ENCODE measurements at places on chromosomes 6 and 20.

- no peak for DNase-seq
Measured at GRCh38 chr6:5142915-5143314, 57.8 kb downstream of the PPP1R3G start.

DNA sequence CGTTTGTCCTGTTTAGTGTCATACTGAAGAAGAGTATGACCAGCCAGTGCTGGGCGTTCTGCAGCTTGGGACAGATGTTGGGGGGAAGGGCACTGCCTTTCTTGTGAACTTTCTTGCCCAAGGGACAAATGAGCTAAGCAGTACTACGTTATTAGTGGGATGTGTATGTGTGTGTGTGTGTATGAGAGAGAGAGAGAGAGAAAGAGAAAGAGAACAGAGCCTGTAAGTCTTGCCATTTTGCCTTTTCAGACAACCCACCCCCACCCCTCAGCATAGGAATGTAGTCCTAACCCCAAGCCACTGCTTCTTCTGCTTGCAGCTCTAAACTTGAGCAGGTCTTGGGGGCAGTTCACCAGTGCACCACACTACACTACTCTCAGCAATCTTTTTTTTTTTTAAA is 45.5 kb downstream of the E2F3 start:
- no peak for DNase-seq

GRCh38 chr20:8658103-8658502 is 410.8 kb upstream of the PLCB4 start:
- DNase-seq = no peak

DNA sequence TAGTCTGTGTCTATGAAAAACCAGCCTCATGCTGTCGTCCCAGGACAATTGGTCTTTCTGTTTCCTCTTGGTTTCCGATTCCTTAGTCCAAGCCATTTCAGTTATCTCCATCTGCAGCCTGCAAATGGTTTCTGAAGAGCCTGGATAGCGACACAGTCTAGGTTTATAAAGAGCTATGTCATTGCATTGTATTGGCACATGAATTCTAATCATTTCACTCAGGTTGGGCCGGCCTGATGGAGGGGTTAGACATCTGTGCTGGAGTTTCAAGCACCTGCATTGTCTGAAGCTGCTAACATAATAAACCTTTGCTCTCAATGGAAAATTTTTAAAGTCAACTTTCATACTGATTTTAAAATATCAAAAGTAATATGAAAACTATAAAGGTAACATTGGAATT is 232.6 kb upstream of the MAP3K7 start:
- DNase-seq = no peak

DNA sequence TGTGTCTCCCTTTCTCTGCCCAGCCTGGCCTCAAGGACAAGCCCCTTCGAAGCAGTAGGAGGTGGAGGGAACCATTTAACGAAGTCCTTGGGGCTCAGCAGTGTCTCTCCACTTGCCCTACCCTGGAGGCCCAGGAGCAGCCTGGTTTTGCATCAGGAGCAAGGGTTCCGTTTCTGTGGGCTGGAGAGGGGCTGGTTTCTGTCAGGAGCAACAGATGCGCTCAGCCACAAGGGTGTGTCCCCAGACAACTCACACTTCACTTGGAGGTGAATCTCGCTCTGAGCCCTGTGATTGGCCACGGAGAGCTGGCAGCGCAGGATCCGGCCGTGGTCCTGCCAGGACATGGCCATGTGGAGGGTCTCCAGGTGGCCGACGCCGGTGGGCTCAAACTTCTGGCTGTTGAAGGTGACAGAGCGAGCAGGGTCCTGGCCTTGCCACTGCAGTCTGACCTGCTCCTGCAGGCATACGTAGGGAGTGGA is 6.9 kb downstream of the SIGLEC1 start:
- DNase-seq = no peak

DNA sequence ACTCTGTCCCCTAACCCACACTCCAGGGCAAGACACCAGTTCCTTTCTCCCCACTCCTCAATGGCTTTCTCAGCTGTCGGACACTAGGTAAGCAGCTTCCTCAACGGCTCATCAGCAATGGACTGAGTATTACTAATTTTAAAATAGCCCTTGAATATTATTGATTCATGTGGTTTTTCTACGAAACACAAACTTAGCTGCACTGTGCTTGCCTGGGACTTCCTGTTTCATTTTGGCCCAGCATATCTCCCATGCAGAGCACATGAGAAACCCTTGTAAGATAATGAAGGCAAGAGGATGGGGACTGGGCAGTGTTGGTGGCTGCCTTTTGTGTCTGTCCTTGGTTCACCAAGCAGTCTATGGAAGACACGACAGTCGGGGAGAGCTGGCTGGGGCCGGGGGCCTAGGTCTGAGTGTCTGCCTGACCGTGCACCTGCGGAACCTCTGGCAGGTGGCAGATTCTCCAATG is 48.9 kb downstream of the RNASET2 start:
- no peak for DNase-seq

DNA sequence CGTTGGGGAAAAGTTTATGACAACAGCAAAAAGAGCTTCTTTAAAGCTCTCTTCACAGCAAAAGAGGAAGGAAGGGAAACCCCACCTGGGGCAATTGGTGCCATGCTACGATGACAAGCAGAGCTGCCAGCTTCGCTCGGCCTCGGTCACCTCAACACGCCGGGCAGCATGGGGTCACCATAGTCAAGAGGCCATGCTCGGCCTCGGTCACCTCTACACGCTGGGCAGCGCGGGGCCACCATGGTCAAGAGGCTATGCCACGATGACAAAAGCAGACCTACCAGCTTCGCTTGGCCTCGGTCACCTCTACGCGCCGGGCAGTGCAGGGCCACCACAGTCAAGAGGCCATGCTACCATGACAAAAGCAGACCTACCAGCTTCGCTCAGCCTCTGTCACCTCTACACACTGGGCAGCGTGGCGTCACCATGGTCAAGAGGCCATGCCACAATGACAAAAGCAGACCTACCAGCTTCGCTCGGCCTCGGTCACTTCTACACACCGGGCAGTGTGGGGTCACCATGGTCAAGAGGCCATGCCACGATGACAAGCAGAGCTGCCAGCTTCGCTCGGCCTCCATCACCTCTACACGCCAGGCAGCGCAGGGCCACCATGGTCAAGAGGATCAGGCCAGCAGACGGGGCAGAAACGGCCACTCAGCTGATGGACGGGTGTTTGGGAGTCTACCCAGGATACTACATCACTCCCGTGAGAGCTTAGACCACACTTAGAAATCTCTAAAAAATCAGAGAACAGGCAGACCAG is 12.1 kb downstream of the APMAP start:
- no peak for DNase-seq

DNA sequence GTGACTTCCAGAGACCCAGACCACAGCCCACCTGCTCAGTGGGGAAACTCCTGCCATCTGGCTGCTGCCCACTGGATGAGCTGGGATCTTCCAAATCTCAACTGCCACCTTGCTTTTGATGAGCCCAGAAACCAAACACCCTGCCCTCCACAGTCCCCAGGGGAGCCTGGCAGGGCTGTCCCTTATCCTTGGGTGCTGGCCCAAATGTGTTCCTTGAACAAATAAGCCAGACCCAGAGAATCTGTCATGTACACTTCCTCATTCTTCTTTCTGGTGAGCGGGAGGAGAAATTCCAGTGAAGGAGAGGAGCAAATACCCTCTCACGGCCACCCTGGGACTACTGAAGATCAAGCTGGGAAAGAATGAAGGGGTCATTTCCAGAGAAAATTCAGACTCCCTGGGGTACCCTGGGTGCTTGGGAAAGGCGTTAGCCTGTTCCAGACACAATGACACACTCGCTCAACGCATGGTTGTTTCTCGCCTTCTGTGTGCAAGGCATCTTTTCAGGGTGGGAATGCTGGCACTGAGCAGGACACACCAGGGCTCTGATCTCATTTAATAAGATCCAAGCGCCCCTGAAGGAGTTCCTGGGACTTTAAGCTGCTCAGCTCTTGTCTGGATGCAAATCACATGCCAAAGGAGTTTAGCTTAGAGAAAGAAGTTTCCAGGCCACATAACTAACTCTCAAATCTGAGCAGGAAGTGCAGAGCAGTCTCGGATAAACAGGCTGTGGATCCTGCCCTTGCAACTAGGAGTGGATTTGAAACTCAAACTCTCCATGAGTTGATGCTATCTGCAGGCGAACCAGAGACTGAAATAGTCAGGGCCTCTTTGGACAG is 38.5 kb downstream of the PXDC1 start:
- no peak for DNase-seq

- no peak for DNase-seq
Measured at GRCh38 chr20:45049438-45049837, 51.5 kb downstream of the KCNS1 start.

DNA sequence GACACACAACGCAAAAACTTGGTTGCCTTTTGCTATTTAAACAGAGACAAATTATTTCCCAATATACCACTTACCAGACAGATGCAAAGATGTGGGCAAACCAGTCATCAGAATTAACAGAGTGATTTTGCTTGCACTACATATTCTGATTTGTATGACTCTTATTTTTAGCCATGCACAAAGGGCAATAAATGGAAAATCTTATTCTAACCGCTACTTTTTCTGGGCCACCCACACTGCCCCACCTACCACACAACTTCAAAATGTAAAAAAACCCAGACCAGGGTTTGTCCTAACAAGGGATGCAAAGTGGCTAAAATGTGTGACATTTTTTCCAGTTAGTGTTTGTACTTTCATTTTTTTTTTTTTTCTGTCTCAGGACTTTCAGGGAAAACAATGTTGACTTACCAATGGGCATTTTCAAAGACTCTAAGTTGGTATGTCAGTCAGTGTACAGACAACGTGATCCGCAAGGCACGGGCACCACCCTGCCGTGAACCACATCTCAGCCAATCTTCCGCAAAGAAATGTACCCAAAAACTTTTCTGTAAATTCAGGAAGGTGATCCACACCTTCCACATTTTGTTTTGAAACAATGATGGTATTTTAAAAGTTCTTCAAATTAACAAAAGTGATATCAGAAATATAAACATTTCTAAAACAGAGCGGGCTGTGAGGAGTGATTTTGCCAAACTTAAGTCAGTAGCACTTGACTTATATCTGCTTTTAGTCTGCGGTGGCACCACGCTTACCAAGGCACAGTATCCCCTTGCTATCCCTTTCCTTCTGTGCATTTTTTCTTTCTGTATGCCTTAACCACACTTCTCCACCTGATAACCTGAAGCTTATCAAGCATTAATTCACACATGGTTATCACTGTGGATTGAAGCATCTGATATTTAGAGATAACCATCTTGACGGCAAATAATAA is 185.6 kb downstream of the GJA10 start:
- DNase-seq = no peak

DNA sequence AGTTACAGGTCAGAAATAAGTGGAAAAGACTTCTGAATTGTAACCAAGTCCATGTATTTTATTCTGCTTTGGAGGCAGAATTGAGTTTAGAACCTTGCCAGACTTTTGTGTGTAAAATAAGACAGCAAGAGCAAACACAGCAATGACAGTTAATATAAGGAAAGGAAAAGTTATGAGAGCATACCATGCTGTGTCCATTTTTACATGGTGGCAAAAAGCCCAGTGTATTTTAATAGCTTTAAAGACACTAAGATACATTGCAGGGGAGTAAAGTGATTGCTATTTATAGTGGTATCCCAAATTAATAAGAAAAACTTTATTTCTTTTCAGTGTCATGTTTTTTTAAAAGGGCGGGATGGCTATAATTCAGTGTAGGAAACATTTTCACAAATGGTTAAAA is 45.2 kb downstream of the CDC5L start:
- DNase-seq = no peak

GRCh38 chr6:159047891-159048685 is 3.3 kb upstream of the TAGAP start:
- DNase-seq = no peak

GRCh38 chr20:50517817-50518154 is 7.6 kb downstream of the PTPN1 start:
- DNase-seq = no peak

Data from HFFc6 (cell line).